CD4-positive, alpha-beta T cell treated with Interleukin-12 subunit alpha and Interleukin-12 subunit beta, for 1 hour (primary cell): ENCODE measurements at places on chromosomes 3 and 15.

DNA sequence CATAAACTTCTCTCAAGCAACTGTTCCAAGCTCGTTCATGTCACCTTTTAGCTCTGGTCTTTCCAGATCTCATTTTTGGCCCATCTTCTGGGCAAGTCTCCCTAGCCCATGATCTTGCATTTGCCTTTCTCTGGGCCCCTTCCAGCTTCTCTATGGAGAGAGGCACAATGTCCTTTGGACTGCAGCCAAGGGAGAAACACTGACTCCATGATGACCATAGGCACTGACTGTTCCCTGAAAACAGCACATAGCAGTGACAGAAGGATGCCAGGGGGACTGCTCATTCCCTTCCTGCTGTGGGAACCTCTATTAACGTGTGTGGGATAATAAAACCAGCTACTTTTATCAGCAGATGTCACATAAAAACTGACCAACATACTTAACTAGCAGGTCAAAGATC, 60.3 kb downstream of the STRIT1 start:
- DNase-seq, result no peak

- no peak for DNase-seq
These were observed 97.7 kb upstream of the NUDT16 start for GRCh38 chr3:131283862-131284261.

DNA sequence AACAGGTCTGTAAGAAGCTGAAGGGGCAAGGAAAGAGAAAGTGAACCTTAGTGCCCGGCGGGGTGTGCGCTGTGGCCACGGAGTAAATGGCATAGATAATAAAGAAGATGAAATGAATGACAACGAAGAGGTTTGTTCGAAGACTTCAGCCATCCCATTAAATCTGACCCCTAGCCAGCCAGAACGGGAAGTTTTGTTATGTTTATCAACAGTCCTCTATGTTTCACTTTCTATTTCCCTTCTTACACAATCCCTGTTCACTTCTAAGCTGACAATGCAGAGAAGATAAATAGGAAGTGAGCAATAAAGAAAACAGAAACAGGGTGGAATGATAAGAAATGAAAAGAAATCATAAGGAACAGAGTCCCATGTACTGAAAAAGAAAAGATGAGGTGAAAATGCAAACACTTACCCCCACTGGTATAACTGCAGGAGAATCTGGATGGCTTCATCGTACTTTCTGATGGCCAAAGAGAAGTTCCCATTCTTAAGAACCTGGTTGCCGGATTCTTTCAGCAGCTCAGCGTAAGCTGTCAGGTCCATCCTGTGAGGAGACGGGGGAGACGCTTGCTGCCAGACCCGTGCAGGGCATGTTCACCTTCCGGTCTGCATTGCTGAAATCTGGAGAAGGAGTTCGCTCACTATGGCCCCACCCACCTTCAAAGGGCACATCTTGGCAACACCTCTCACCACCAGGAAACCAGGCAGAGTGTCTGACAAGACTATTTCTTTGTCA, 36.8 kb downstream of the TRANK1 start:
- DNase-seq, result peak; percentile 75

DNA sequence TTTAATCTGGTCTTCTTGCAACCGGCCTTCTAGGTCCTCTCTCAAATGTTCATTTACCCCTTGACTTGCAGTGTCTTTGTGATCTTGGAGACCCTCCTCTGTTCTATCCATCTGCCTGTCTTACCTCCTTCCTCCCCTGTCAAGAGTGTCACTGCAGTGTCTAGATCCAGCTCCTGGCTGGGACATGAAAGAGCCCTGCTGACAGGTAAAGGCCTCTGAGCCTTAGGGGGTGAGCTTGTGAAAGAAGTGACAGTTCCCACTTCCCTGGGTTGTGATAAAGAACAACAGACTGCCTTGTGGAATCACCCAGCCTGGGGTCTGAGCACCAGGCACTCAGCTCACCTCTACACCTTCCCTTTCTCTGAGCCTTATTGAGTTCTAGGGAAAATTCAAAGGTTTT, 68.0 kb downstream of the CDC25A start:
- DNase-seq, result no peak

GRCh38 chr15:100869151-100869999, 10.3 kb upstream of the ALDH1A3 start:
- DNase-seq, result no peak

DNA sequence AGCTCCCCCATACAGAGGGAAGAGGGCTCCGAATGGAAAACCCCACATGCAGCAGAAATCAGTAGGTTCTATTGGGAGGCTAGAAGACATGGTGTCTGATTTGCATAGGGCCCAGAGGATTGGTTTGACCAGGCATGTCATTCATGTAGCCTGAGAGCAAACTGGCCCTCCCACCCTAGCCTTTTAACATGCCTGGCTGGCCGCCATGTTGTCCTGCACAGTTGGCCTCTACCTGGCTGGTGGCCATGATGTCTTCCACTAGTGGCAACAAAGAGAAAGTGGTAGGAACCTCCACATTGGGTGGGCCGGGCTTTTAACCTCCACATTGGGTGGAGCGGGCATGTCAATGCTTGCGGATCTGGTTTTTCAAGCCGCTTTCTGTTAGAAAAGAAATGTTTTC, 312.1 kb downstream of the TAFA4 start:
- DNase-seq, result no peak
